Stimulated activated CD8-positive, alpha-beta memory T cell treated with anti-CD3 and anti-CD28 coated beads, Interleukin-7, amount 100 ng/mL, for 1 hour (primary cell): ENCODE measurements at places on chromosomes 7 and 10.

DNA sequence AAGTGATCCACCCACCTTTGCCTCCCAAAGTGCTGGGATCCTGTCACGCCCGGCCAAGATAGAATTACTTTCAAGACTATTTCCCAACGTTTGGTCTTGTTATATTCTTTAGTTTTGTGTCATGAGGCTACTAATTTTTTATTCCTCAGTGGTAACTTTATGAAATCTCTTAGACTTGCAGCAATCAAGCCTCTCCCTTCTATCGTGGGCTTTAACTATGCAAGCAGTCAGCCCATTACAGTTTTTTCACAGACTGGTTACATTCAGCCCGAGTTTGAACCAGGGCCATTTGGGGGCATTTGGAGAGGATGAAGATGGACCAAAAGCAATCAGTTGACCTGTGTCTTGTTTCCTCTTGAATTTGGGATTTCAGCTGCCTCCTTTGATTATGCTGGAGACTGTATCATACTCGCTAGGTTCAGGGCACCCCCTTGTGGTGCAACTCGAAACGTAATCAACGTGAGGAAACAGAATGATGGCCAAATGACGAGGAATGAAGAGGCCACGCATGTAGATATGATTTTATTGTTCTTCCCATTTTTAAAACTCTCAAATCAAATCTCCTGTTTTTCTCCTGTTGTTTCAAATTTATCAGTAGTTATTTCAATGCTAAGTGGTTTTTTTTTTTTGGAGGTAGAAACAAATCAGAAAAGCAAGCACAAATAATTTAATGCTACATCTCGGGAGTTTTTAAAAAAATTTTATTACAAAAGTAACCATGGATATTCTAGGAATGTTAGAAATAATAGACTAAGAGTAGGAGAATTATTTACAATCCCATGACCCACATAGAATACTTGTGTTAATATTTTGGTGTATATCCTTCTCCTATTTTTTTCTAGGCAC lies 151.6 kb downstream of the KIAA1217 start:
- DNase-seq: no peak

GRCh38 chr10:37952043-37952755 lies 24.2 kb downstream of the ZNF25 start:
- DNase-seq: no peak

DNA sequence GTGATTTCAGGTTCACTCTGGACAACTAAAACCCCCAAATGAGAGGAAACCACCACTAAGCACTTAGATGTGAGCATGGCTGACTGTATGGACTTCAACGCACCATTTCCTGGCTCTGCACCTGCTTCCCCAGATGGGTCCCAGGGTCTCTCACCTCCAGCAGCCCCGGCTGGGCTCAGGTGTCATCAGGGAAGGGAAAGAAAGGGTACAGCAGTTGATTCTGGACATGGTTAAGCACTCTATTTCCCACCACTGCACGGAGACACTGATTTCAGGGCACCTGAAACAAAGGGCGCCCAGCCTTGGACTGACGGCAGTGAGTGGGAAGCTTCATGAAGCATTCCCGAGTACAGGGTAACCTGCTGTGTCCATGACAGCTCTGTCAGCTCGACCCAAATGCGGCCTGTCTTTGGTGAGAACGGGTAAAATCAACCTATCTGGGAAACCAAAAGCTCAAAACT lies 19.0 kb downstream of the FAM53B start:
- DNase-seq: no peak

GRCh38 chr10:67779465-67780203 lies 58.4 kb downstream of the DNAJC12 start:
- DNase-seq: peak; percentile 36

DNA sequence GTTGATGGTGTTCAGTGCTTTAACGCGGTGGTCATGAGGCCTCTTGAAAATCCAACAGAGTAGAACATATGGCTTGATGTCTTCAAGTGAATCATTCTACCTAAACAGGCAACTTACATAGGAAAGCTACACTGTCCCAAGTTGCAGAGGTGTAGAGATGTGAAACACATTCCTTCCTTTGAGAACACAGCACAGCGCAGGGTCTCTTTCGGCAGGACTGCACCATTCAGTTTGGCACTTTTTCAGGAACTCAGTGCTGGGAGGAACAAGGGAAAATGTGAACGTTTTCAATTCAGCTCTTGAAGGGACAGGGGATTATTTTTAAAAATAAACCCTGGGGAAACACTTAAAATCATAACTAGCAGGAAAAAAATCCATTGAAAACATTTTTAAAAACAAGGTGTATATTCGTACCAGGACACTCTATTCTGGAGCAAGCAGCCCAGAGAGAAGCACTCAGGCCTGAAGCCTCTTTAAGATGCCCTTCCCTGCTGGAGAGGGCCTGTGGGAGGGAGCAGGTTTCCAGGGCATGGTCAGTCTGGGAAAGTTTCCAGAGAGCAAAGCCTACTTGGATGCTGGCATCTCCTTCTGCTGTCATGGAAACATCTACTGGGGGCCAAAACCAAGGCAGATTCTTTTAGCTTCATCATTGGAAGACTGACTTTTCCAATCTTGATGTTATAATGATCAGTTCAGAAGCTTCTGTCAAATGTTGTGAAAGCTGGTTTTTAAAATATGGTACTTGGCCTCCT lies 60.4 kb upstream of the NPVF start:
- DNase-seq: no peak

- DNase-seq: no peak
Measured at GRCh38 chr7:82669141-82669540, 225.6 kb upstream of the CACNA2D1 start.

- DNase-seq: no peak
Measured at GRCh38 chr7:142992427-142992826, 30.3 kb upstream of the KEL start.

GRCh38 chr10:36253731-36254130 lies 611.6 kb upstream of the FZD8 start:
- no peak for DNase-seq

DNA sequence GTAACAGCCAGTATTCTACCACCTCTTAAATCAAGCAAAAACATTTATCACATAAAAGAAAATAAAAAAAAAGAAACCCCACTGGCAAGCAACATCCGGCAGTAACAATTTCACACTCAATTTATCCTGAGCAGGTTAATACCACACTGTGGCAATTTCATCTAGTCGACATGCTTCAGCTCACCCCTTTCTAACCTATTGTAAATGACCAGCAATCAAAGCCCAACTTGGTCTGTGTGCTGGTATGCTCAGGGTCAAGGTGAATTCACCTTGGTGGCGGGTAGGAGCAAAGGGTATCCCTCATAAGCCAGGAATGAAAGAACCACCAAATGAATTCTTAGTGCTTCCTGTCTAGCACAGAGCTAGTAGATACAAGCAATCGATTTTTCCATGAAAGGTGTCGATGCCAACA lies 109.1 kb upstream of the AFAP1L2 start:
- no peak for DNase-seq

- no peak for DNase-seq
Measured at GRCh38 chr10:132710746-132711612, 75.0 kb downstream of the NKX6-2 start.

GRCh38 chr7:100719523-100720278 lies 567 bp upstream of the EPO start:
- no peak for DNase-seq

DNA sequence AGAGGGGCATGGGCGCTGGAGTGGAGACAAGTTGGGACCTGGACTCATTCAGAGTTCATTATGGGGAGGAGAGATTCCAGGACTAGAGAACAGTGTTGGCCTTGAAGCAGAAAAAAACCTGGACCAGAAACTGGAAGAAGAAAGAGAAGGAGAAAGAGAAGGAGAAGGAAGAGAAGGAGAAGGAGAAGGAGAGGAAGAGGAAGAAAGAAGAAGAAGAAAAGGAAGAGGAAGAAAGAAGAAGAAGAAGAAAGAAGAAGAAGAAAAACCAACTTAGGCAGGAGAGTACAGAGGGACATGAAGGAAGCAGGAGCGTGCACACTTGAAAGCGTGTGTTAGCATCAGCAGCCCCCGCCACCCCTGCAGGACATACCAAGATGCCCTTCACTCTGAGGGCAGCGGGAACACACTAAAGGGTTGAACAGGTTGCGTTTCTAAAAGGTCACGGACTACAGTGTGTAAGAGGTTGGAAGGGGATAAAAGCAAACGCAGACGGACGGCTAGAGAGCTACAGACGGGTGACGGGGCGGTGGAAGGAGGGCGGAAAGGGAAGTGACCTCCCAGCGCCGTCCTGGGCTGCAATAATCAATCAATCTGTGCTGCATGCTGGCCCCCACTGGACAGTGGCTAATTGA lies 95.3 kb downstream of the SEC61G start:
- no peak for DNase-seq

DNA sequence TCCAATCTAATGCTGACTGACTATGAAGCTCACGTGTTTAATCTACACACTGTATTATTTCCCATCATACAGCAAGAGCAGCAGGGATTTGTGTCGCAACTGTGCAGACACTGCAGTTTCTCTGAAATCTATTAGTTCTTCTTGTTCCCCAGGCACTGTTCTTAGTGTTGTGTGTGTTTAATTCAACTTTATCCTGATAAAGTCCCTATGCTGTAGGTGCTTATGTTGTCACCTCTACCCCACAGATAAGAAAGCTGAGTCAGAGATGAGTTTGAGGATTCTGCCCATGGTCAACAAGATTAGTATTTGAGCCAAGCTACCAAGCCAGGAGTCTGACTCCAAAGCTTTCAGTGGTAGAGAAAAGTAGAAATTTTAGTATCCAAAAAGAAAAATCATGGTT lies 22.5 kb upstream of the EPHB6 start:
- no peak for DNase-seq

GRCh38 chr10:70889291-70889690 lies 926 bp upstream of the PCBD1 start:
- DNase-seq: no peak

GRCh38 chr7:48111596-48111995 lies 22.5 kb downstream of the UPP1 start:
- DNase-seq: no peak

- DNase-seq: no peak
Measured at GRCh38 chr7:27080844-27081436, 14.9 kb downstream of the HOXA1 start.

DNA sequence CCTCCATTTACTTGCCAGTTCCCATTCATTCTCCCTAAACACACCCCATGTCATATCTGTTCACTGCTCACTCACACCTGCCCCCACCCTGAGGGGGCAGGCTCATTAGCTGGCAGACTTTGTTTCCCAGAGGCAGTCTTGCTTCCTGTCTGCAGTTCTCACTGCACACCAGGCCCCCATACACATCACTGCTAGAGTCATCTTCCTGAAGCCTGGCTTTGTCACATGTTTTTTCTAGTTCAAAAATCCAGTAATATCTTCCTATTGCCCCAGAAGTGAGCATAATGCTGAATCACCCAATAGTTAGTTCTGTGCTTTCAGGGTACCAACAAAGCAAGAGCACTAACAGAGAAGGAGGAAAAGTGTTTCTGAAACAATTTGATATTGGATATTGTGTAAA lies 1.9 kb downstream of the LRRC72 start:
- no peak for DNase-seq

DNA sequence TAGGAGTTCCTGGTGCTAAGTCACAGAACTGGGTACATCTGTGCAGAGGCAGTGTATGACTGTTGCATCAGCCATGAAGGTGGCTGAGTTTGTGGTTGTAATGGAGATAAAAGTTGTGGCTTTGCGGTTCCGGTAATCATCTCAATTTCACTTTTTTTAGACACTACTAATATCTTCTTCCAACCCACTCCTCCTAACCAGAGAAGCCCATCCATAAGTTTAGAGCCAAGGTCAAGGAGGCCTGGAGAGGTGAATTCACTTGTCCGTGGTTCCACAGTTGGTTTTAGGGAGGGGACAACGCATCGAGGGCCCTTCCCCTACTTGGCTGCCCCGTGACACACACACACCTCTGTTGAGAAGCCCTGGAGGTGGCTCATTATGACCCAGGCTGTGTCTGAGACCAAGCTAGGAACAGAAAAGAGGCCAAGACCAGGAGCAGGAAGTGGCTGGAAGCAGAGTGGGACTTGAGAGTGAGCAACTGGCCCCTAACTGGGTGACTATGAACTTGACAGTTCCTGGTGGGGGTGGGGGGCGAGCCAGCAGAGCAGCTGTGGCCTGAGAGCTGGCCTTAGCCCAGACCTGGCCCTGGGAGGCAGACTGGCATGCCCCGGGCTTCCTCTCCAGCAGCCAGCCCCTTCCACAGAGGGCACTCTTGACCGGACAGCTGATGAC lies 66.8 kb upstream of the COL13A1 start:
- DNase-seq: no peak

- no peak for DNase-seq
Measured at GRCh38 chr7:134910968-134911367, 75.3 kb upstream of the AGBL3 start.

DNA sequence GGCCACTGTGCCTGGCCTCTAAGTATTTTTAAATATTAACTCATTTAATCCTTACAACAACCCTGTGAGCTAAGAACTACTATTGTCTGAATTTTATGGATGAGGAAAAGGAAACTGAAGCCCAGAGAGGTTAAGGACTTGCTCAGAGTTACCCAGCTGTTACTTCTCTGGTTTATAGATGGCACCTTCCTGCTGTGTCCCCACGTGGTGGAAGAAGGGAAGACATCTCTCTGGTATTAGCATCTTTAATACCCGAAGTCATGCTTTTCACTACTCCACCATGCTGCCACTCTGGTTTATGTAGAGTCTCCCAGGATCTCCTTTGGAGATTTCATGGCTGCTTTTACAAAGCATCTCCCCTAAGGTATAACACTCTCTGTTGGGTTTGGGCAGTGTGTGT lies 105.5 kb upstream of the MKLN1 start:
- no peak for DNase-seq

- DNase-seq: no peak
Measured at GRCh38 chr7:93920496-93921182, 896 bp upstream of the GNG11 start.

GRCh38 chr10:105844676-105845570 lies 1203.8 kb downstream of the SORCS3 start:
- no peak for DNase-seq

GRCh38 chr7:138902161-138902560 lies 79.0 kb downstream of the KIAA1549 start:
- DNase-seq: no peak
